ENCODE measurements at places on chromosomes 2 and 18.

DNA sequence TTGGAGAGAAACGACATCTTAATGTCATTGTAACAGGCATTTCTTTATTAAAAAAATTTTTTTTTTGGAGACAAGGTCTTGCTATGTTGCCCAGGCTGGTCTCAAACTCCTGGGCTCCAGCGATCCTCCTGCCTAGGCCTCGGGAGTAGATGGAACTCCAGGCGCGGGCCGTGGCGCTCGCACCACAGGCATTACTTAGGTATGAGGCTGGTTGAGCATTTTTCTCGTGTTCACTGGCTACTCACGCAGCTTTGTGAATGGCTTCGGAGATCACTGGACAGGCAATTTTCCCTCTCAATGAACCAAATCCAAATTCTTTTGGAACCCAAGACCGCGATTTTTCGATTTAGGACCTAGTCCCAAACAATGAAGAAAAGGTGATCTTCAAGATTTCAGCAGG is 795 bp upstream of the TCF7L1 start:
- DNase-seq: no peak

DNA sequence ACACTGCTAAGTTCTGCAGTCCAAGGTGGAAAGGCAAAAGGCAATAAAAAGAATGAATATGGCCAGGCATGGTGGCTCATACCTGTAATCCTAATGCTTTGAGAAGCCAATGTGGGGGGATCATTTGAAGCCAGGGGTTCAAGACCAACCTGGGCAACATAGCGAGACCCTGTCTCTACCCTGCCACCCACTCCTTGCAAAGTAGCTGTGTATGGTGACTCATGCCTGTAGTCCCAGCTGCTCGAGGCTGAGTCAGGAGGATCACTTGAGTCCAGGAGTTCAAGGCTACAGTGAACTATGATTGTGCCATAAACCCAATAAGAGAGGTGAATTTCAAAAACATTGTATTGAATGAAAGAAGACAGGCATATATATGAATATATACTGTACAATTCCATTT is 2.4 kb downstream of the MYL12B start:
- no peak for DNase-seq

GRCh38 chr18:42051411-42051810 is 96.4 kb downstream of the PIK3C3 start:
- no peak for DNase-seq

DNA sequence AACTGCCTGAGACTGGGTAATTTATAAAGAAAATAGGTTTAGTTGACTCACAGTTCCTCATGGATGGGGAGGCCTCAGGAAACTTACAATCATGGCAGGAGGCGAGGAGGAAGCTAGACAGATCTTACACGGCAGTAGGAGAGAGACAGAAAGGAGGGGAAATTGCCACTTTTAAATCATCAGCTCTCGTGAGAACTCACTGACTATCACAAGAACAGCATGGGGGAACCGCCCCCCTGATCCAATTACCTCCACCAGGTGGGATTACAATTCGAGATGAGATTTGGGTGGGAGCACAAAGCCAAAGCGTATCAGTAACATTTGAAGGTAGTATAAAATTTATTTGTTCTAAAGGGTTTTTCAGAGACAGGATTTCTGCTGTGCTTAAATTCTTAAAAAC is 5.4 kb downstream of the GALM start:
- DNase-seq: no peak

DNA sequence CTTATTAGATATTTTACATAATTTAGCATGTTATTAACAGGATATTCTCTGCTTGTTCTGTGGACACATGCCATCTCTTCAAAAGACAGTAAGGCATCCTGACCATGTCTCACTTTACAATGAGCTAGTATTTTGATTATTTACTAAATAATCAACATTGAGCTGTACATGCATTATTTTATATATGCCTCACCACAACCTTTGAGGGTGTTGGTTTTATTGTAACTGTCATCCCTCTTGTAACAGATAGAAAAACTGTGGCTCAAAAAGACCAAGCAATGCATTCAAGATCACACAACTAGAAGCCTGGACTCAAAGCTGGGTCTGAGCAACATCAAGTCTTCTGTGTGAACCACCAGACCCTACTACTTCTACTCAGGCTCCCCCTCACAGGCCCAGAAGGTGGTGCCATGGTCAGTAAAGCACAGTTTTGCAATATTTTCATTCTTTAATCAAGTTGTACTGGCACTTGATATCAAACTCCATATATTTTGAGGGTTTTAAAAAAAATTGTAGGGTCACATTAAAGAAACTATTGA is 105.1 kb upstream of the ARL5A start:
- no peak for DNase-seq

GRCh38 chr2:654896-655295 is 22.3 kb downstream of the TMEM18 start:
- DNase-seq: no peak

DNA sequence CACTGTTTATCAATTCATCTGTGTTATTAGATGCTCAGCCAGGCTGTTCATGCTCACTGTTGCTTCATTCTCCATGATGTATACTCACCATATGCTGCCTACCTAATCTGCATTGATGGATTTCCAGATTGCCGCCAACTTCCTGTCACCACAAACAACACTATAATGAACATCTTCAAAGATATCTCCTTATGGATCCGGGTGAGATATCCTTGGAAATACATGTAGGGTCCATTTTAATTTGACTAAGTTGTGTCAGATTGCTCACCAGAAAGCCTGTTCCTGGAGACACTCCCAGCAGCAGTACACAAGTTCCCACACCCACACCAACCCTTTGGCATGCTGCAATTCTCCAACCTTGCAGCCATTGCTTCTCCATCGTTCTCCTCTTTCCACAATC is 547.5 kb upstream of the TNP1 start:
- no peak for DNase-seq

GRCh38 chr2:192314800-192315481 is 120.2 kb upstream of the TMEFF2 start:
- DNase-seq: no peak

DNA sequence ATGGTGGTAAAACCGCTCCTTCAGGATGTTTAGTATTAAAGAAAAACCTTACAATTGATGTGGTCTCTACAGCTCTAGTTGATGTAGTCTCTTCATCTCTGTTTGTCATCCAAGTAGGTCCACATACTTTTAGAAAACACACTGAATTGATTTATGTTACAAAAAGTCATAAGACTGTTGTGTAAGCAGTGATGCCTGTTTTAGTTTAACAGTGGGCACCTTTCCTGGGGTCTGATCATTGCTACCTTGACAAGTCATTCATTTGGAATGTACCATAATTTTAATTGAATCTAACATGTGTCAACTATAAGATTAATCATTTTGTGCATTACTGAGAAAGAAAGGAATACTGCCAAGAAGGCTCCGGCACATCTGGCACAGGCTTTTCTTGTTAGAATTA is 34.3 kb downstream of the GIGYF2 start:
- no peak for DNase-seq

DNA sequence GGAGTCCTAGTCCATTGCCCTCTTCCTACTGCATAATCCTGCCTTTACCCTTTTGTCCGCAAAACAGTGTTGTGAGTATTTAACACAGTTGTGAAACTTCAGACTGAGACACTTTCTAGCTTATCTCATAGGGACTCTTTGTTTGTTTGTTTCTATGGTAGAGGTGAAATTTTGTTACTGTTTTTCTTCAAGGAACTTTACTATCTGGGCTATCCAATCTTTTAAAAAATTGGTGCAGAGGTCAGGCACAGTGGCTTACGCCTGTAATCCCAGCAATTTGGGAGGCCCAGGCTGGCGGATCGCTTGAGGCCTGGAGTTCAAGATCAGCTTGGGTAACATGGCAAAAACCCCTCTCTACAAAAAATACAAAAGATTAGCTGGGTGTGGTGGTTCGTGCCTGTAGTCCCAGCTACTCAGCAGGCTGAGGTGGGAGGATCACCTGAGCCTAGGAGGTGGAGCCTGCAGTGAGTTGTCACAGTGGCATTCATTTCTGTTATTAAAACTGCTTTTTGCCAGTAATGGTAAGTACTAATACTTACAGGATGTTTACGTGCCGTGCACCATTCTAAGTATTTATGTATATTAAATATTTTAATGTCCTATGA is 18.8 kb downstream of the GMCL1 start:
- no peak for DNase-seq

DNA sequence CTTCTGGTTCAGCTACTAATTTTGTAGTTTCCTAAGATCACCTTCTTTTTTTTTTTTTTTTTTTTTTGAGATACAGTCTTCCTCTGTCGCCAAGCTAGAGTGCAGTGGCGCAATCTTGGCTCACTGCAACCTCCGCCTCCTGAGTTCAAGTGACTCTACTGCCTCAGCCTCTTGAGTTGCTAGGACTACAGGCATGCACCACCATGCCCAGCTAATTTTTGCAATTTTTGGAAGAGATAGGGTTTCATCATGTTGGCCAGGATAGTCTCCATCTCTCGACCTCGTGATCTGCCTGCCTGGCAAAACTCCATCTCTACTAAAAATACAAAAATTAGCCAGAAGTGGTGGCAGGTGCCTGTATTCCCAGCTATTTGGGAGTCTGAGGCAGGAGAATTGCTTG is 301.5 kb upstream of the TFPI start:
- DNase-seq: no peak

DNA sequence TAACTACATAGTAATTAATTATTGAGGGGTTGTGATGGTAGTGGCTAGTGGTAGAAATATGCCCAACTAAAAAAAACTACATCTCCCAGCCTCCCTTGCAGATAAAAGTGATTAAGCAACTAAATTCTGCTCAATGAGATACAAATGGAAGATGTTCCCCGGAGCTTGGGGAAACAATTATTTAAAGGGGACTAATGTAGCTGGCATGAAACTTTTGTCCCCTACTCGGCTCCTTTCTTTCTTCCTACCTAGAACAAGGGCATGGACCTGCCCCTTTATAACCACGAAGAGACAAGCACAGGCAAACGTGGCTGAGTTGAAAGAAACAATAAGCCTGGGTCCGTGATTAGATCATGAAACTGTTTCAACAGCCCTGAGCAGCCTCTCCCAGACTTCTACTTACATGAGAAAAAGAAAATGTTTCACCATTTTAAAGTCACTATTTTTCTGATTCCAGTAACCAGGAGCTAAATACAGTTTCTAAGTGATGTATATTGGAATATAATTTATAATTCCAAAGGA is 236.9 kb downstream of the SCG2 start:
- no peak for DNase-seq

DNA sequence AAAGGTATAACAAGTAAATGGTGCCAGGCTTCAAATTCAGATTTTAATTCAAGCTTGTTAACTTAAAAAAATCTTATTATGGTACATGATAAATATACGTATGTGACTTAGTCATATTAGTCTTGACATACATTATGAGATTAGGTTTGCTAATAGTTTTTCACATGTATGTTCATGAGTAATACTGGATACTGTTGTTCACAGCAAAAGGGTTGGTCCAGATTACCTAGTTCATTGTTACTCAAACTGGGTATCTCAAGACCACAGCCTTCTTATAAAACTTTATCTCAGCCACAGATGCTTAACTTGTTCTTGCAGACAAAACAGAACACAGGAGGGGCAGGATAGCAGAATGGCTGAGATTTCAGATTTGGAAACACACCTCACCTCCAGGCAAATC is 26.8 kb downstream of the VPS4B start:
- DNase-seq: no peak

DNA sequence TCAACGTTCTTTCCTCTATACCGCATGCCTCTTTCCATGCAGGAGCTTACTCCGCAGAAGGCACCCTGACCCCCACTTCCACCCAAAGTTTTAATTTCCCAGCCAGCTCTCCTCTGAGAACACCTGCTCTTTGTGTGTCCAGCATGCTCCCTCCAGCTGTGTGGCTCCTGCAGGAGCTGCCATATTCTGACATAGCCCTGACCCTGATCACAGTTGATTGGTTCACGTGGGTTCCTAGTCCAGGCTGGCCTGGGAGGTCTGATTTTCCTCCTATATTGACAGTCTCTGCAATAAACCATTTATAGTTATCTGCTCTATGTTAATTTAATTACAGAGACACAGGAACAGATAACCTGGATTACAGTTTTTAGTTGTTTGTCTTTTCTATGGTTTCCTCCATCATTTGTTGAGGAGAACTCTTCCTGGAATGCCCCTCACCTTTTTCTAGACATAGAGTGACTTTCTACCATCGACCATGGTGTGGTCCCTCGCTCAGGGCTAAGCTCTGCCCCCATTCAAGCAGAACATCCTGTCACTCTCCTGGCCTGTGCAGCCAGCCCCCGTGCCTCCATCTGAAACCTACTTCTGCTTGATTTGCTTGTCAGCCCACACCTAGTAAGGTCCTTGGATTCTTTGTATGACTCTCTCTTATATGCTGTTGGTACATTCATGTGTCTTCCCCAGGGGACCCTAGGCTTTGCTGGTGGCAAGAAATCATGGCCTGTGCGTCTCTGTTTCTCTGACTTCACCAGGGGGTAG is 231.5 kb downstream of the LPIN1 start:
- no peak for DNase-seq

GRCh38 chr2:228654707-228655106 is 473.2 kb upstream of the SPHKAP start:
- DNase-seq: no peak

DNA sequence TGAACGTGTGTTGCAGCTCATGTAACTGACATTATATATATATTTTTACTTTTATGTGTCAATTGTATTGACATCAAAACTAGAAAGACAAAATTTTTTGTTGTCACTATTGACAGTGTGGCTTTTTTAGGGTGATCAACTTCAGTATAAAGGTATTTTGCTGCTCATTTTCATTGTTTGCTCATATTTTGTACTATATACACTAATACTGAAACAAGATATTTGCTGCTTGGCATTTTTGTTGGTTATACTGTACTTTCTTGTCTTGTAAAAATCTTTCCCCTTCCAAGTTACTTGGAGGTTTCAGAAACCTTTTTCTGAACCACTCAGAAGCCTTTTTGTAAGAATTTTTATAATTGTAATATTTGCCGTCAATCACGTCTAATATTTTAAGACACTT is 16.5 kb downstream of the AFTPH start:
- no peak for DNase-seq

DNA sequence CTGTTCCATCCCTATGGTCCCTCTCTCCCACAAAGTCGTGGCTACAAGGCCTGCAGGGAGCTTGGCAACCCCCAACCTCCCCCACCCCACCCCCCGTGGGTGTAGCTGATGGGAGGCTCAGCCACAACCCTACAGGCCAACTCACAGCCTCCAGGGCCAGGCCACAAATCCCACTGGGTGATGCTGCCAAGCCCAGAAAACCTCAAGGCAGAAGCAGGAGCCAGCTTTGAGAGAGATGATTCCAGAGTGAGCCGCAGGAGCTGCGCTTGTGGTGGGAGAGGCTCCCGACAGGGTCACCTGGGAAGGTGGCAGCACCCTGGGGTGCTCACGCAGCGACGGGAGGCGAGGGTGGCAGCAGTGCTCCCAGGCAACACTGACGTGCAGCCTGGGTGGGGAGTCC is 44.8 kb downstream of the ADCY3 start:
- DNase-seq: no peak
